Large intestine (tissue), 12 donors: ENCODE measurements at places on chromosomes 2 and 18.

GRCh38 chr2:234606896-234607295, 110.0 kb upstream of the ARL4C start:
- no peak for DNase-seq
- no peaks in the 10 kb centered on the region for H3K27me3 ChIP-seq
- H3K27ac ChIP-seq = no peak overlapping the region
- H3K36me3 ChIP-seq = no peaks in the 10 kb centered on the region
- no peak overlapping the region for H3K4me3 ChIP-seq
- no peaks in the 10 kb centered on the region for H3K4me1 ChIP-seq

DNA sequence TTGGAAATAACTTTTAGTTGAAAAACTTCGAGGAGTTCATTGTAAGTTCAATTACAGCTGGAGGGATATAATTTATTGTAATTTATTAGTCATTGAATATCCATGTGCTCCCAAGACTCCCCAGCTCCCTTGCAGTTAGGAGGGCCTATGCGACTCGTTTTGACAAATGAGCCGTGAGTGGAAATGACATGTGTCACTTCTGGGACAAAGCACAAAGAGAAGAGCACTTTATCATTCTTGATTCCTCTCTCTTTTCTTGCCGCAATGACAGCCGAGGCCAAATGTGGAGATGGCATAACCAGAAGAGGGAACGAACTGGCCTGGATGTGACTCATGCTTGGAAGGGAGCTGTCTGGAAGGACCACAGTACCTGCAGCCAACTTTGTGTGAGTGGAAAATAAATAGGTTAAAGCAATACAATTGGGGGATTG, 44.2 kb upstream of the ITSN2 start:
- no peak overlapping the region for H3K27ac ChIP-seq
- no peak overlapping the region for H3K4me3 ChIP-seq
- peaks cover 15% of the 10 kb centered on the region for H3K4me1 ChIP-seq
- no peak for DNase-seq
- no peaks in the 10 kb centered on the region for H3K36me3 ChIP-seq
- no peaks in the 10 kb centered on the region for H3K27me3 ChIP-seq

GRCh38 chr2:157751462-157752058, 122.9 kb upstream of the ACVR1C start:
- no peaks in the 10 kb centered on the region for H3K27me3 ChIP-seq
- no peak for DNase-seq
- no peaks in the 10 kb centered on the region for H3K4me1 ChIP-seq
- no peak overlapping the region for H3K27ac ChIP-seq
- H3K36me3 ChIP-seq = peaks cover 19% of the 10 kb centered on the region

- no peaks in the 10 kb centered on the region for H3K36me3 ChIP-seq
- H3K4me1 ChIP-seq = peaks cover 20% of the 10 kb centered on the region
- no peak overlapping the region for H3K4me3 ChIP-seq
- no peak for DNase-seq
Measured at GRCh38 chr2:25419678-25420242, 78.0 kb upstream of the DNMT3A start.

- H3K27me3 ChIP-seq = no peaks in the 10 kb centered on the region
- H3K4me1 ChIP-seq = no peaks in the 10 kb centered on the region
- no peak overlapping the region for H3K27ac ChIP-seq
Measured at GRCh38 chr2:208097801-208098200, 26.5 kb downstream of the CRYGD start.
